ENCODE measurements at places on chromosomes 2 and 18.

DNA sequence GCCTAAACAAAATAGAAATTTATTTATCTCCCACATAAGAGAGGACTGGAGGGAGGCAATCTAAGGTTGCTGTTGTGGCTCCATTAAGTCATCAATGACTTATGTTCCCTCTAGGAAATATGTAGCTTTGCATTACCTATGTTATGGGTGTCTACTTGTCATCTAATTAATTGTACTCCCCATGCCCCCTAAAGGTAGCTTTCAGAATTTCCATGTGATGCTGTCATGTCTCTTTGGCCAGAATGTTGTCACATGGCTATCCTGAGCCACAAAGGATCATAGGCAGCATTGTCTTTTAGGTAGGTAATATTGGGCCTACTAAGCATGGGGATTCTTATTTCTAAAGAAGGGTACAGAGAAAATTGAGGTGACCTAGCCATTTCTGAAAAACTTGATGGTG is 935.6 kb upstream of the FANCL start:
- no peak for DNase-seq

GRCh38 chr2:142897807-142898206 is 20.3 kb downstream of the KYNU start:
- DNase-seq: no peak

GRCh38 chr18:8358033-8358765 is 251.0 kb upstream of the RAB12 start:
- no peak for DNase-seq

DNA sequence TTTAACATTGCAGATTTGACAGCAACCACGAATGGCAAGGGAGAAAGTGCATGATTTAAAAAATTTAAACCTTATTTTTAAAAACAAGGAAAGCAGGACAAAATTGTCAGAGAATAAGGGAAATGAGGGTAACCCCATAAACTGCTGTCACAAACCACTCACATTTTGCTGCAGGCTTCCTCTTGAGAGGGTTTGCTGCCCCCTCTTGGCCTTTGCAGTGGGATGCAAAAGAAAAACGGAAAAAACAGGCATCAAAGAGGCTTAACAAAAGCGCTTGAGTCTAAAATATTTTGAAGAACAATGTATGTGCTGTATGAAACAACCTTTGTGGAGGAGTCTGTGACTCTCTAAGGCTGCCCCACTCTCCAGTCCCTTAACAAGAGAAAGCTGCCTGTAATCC is 91.6 kb downstream of the TMX3 start:
- peak; percentile 4 for DNase-seq

GRCh38 chr2:208798698-208799097 is 392.1 kb downstream of the PTH2R start:
- no peak for DNase-seq

DNA sequence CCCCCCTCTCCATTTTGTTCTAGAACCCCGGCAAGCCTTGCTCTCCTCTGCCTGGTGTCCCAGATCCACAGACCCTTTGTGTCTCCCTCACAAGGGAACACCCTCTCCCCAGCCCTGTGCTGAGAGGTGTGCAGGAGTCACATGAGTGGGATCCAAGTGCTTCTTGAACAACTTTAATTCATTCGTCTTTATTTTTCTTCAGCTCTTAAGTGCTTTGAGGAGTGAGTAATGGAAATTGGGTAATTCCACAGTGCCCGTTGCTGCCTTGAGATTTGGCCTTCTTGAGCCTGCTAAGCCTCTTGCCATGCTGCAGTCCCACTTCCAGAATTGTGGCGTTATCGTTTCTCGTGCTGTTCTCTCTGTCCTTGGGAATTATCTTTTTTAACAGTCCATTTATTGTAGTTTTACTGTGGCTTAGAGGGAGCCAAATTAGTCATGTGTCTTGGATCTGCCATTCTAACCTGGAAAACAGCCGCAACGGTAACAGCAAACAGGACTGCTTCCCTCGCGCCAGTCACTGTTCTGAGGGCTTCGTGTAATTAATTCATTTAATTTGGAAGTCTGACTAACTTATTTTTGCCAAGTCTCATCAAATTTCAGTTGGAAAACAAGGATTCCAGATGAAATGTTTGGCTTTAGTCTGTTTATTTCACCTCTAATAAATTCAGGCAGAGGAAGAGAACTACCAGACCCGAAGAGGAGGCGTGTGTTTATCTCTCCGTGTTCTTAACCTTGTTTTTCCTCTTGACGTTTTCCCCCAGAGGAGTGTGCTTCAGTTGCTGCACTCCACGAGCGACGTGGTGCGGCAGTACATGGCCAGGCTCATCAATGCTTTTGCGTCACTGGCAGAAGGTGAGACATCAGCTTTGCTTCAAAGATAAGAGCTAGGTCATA is 72.0 kb downstream of the ARMC9 start:
- DNase-seq: no peak

DNA sequence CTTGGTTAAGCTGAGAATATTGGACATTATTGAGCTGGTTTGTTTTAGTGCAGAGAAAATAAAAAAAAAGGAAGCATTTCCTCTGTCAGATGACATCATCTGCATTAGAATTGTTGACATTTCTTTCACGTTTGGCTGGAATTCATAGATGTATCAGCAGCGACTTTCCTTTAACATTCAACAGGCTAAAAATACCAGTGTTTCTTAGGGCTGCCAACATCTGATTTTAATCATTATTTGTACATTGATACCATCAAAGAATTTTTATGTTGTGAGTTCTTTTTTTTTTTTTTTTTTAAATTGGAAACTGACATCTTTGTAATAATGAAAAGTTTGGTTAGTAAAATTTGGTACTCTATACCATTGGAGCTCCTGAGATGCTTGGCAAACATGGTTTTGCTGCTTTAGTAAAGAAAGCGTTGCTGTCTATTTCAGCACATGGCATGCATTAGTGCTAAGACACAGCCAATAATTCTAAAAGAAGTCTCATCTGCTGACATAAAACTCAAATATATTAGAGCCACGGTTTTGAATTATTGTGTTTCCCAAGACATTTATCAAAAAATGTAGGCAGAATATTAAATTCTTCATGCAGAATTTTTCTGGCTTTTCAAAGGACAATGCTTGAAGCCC is 33.6 kb downstream of the GTF2A1L start:
- DNase-seq: no peak

GRCh38 chr2:46519265-46519664 is 39.9 kb downstream of the TMEM247 start:
- DNase-seq: no peak
